GM23248 (cell line): ENCODE measurements at places on chromosomes 7 and 10. TPM values are rescaled to one million over a fixed set of nuclear protein-coding genes. Genes with fewer than 3 reads are reported as not detected.

The MMP21 gene
- polyA plus RNA-seq = not detected in 2 replicates

The LRRC4 gene
- polyA plus RNA-seq = 0.13 TPM in 1 of 2 replicates, not detected in the other

The ITIH2 gene
- polyA plus RNA-seq = not detected in 2 replicates

The MYL10 gene
- polyA plus RNA-seq = not detected in 2 replicates

DNA sequence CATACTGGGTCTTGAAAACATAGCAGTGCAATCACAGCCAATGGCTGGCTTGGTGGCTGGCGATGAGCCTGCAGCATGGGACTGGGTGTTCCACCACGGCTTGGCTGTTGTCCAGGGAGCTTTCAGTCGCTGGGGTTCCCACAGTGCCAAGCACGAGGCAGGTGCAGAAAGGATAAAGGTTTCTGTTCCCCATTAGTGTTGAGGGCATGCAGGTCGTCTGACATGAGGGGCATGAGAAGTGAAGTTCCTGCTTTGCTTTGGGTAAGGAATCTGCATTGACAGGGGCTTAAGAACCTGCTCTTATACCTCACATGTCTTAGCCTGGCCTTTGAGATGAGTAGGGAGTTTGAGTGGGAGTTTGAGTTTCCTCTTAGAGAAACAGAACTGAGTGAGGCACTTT is 9.0 kb upstream of the CFTR start:
- DNase-seq = no peak

GRCh38 chr10:59337201-59337652 is 25.1 kb downstream of the FAM13C start:
- DNase-seq = peak; percentile 63

DNA sequence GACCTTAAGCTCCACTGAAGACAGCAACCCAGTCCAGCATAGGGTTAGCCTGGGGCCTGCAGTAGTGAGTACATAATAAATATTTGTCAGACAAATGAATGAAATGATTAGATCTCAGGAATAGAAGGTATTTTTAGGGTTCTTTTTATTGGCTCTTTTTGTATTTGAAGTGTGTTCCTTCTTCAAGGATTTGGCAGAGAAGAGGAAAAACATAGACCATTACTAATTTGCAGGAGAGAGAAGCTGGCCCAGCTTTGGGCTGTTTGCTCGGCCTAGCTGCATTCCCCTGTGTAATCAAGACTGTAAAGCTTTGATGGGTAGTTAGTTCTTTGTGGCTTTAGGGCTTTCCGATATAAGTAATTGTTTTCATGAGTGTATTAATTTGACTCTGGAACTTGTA is 64.2 kb downstream of the CNNM2 start:
- no peak for DNase-seq

- no peak for DNase-seq
Measured at GRCh38 chr10:86770412-86770960, 14.1 kb downstream of the BMPR1A start.

DNA sequence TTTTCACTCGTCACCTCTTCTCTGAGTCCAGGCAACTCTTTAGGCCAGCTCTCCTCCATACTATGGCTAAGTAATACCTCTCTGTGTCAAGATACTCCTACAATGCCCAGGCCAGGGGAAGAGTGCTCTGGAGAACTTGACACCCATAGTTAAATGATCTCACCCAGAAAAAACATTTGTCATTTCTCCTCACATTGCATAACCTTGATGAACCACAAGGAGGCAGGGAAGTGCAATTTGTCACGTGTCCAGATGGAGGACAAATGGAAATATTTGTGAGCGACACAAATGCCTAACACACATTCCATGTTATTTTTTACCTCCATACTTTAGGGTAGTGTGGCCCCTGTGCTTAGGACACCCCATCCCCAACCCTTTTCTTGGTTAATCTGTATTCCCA is 78.3 kb downstream of the HTR7 start:
- DNase-seq = peak; percentile 14

GRCh38 chr7:81234896-81235295 is 316.0 kb upstream of the SEMA3C start:
- peak; percentile 24 for DNase-seq

GRCh38 chr10:77973276-77973675 is 46.7 kb upstream of the DLG5 start:
- peak; percentile 14 for DNase-seq

GRCh38 chr7:56105508-56105907 is 768 bp downstream of the CHCHD2 start:
- peak; percentile 91 for DNase-seq

- no peak for DNase-seq
Measured at GRCh38 chr7:11005202-11005601, 31.5 kb downstream of the PHF14 start.

DNA sequence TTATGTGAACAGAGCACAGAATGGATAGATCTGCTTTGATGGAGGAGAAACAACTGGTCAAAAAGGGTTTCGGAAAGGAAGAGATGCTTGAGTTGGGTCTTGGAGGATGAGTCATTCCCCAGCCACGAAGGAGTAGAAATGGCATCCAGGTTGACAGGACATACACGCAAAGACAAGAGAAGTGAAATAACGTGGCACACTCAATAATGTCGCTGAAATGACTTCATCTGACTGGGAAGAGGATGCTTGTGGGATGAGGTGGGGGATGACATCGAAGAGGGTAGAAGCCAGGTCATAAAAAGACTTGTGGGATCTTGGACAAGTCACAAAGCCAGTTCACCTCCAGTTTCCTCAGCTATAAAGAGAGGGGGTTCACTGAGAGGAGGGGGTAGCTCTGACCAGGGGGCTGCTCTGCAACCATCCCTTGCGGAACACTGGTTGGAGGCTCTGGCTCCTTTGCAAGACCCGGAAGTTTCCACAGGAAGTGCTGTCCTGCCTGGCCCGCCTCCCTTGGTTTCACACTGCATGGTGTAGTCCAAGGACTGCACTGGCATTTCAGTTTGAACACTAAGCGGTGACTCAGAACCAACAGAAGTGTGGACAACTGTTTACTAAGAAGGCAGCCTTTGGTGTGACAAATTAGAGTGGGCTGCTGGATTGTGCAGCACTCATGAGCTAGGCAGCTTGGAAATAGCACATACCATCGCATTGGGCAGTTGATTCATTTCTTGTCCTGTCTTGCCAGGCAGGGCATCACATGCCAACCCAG is 189.9 kb upstream of the ADO start:
- peak; percentile 91 for DNase-seq

DNA sequence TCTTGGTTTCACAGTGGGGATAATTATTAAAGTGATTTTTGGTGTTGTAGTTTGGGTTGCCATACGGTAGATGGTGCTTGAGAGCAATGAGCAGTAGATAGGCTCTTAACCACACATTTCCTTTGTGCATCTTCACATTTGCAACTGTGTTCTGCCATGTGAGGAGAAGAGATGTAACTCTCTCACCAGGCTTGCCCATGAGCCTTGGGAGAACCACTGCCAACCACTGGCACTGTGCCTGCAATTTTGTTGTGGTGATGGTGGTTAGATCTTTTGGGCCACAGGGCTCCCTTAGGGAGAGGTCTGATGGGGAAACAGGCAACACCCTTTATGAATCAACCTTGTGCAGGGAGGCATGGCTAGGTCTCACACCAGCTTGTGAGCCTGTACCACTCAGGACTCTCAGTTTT is 204.3 kb downstream of the CCDC7 start:
- DNase-seq = peak; percentile 14

DNA sequence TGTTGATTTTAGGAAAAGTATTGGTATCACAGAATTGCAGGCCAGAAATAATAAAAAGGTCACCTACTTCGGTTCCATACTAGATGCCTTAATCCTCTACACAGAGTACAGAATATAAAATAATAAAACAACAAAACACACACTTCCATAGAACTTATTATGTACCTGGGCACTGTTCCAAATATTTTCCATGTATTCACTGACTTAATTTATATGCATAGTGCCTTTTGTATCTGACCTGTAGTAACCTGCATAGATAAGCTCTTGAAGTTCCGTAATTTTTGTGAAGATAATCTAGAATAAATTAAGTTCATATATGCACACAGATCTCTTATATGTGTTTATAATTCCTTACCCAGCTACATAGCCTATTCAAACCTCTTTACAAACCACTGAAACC is 78.3 kb downstream of the RAPGEF5 start:
- no peak for DNase-seq
